ENCODE measurements at places on chromosomes 16 and 17.

- DNase-seq = no peak
Observed at GRCh38 chr16:50256604-50257003, 9.7 kb upstream of the ADCY7 start.

- DNase-seq = no peak
Observed at GRCh38 chr17:9138161-9138717, 116.9 kb downstream of the NTN1 start.

GRCh38 chr16:85401370-85401916 lies 211.7 kb upstream of the GSE1 start:
- no peak for DNase-seq

GRCh38 chr17:67862614-67863217 lies 37.4 kb downstream of the BPTF start:
- DNase-seq = no peak

GRCh38 chr17:2551493-2551892 lies 39.8 kb upstream of the METTL16 start:
- DNase-seq = no peak

DNA sequence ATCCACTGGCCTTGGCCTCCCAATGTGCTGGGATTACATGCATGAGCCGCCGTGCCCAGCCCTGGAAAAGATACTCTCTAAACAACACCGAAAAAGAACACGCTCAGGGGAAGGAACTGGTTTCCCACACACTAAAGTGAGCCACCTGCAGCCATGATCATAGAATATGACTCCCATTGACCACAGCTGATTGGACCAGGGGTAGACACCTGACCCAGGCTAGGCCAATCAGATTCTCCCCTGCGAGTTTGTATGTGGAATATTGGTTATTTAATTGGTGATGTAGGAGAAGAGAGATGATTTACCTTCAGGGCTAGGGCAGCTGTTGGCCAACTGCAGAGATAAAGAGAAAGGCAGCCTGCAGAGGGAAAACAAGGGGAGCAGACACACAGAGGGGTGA lies 9.0 kb upstream of the GGA2 start:
- DNase-seq = no peak

DNA sequence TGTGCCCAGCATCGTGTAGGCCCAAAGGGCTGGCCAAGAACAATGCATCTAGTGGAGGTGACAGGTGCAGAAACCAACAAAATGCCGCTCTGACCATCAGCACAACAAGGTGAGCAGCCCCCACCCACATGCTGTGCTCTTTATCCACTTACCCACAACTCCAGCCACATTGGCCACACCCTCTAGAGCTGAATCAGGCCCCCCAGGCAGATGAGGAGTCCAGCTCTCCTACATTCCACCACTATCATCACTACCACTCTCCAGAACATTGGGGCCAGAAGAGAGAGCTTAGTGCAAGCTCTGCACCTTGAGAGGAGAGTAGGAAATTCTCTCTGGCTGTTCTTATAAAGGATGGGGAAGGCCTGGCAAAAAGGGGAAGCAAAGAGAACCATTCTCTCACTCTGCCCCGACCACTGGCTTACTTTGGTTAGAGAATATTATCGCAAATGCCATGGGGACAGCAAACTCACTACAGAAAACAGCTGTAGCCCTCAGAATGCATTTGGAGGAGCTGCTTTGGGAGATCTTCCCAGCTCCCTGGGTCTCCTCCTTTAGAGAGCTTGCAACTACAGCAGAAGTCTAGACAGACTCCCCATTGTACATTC lies 75.0 kb downstream of the TMEM132E start:
- no peak for DNase-seq

- DNase-seq = peak; percentile 78
Observed at GRCh38 chr17:42618442-42619150, 9.1 kb downstream of the TUBG1 start.

DNA sequence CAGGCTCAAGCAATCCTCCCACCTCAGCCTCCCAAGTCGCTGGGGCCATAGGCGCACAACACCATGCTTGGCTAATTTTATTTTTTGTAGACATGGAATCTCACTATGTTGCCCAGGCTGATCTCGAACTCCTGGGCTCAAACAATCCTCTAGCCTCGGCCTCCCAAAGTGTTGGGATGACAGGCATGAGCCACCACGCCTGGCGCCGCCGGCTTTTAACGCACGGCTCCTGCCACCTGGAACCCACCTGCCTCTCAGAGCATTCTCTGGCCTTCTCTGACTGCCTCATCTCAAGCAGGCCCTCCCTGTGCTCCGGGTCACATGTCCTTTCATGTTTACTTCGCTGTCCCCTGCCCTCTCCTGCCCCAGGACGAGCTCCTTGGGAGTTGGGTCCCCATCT lies 10.3 kb downstream of the CASKIN1 start:
- no peak for DNase-seq

DNA sequence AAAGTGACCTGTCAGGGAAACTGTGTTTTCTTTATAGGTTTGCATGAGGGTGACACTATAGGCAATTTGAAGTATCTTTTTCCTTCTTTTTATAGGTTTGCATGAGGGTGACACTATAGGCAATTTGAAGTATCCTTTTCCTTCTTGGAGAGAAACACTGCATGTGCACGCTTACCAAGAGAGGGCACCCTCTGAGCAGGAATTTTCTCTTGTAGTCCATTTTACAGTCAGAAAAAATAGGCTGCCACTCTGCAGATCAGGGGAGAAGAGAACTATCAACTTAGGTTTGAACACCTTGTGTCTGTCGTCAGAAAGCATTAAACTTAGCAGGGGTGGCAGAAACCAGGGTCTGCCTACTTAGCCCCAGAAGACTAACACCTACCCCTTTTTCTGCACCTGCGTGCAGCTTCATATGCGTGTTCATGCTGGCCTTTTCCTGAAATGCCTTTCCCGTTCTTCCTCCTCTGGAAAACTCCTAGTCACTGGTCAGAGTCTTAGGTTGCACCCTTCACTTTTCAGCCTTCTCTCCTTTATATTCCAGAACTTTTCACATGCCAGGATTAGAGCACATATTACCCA lies 16.4 kb upstream of the SMIM36 start:
- DNase-seq = peak; percentile 41

- no peak for DNase-seq
Observed at GRCh38 chr17:77959926-77960521, 1.5 kb downstream of the TNRC6C start.

DNA sequence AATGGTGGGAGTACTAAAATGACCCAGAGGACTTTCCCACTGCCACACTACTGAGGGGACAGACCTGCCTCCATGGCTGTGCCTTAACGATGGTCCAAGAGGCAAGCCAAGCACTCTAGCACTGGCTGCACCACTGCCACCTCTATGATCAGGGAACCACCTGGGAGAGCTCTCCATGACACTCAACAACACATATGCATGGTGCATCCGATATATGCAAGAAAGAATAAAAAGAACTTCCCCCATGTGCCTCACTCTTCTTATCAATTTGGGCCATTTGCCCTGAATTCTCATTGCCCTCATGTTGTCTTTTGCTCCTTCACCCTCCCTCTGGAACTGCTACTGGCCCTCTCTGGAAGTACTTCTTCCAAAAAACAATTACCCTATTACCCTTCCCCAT lies 99.5 kb downstream of the HS3ST3A1 start:
- no peak for DNase-seq

- DNase-seq = no peak
Observed at GRCh38 chr16:10114409-10114808, 67.8 kb downstream of the GRIN2A start.

DNA sequence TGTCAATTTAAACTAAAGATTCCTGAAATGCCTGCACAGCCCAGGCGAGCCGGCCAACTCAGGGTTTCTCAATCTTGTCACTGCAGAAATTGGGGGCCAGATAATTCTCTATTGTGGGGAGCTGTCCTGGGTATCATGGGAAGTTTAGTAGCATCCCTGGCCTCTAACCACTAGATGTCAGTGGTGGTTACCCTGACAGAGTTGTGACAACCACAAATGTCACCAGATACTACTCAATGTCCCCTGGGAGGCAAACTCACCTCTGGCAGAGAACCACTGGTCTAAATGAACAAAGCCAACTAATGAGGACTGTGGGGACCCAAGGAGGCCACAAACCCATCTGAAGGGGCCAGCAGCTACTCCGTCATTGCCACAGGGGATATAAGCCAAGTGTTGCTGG lies 90.9 kb downstream of the MYH11 start:
- peak; percentile 56 for DNase-seq

DNA sequence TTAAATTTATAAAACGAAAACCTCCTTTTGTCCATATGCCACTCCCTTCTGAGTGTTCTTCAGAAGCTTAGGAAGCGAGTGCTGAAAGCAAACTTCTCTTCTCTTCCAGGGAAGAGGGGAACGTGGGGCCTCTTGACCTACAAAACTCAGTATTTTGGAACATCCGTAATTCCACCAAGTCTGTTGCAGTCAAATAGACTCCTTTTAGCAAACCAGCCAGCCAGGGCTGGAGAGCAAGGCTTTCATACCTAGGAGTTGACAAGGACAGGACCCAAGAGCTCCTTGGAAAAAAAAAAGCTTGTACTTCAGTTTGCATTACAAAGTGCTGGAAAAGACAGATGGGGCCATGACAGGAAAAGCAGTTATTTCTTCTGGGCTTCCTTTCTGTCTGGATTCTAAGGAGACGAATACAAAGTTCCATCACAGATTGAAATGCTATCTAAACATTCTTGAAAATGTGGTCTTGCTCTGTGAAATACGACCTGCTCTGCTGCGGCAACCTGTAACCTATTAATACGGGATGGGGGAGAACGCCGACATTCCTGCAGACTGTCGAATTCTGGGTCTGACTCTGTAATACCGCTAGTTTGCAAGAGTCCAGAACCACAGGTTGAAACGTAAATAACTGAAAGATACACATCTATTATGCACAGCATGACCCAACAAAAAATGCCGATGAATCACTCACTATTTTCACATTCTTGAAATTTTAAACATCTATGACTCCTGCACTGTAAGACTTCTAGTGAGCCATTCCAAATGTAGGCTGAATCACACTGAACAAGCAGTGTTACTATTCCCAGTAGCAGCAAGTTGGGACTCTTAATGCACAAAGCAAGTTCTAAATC lies 20.6 kb downstream of the VPS53 start:
- no peak for DNase-seq

GRCh38 chr16:67426950-67427349 lies 4.0 kb upstream of the HSD11B2 start:
- DNase-seq = no peak

GRCh38 chr16:75218256-75219076 lies at the start of gene CTRB1:
Gene CTRB1 (plus strand): TSS chr16:75218988. CDS start chr16:75219008, 20 bp downstream.
- DNase-seq = no peak

- DNase-seq = no peak
Observed at GRCh38 chr17:43615330-43616028, 46.2 kb downstream of the MEOX1 start.

- no peak for DNase-seq
Observed at GRCh38 chr17:4195306-4195705, 52.3 kb downstream of the CYB5D2 start.

- no peak for DNase-seq
Observed at GRCh38 chr16:29712809-29713208, 33.0 kb downstream of the C16orf54 start.

GRCh38 chr17:70295731-70296130 lies 126.4 kb downstream of the KCNJ2 start:
- no peak for DNase-seq

DNA sequence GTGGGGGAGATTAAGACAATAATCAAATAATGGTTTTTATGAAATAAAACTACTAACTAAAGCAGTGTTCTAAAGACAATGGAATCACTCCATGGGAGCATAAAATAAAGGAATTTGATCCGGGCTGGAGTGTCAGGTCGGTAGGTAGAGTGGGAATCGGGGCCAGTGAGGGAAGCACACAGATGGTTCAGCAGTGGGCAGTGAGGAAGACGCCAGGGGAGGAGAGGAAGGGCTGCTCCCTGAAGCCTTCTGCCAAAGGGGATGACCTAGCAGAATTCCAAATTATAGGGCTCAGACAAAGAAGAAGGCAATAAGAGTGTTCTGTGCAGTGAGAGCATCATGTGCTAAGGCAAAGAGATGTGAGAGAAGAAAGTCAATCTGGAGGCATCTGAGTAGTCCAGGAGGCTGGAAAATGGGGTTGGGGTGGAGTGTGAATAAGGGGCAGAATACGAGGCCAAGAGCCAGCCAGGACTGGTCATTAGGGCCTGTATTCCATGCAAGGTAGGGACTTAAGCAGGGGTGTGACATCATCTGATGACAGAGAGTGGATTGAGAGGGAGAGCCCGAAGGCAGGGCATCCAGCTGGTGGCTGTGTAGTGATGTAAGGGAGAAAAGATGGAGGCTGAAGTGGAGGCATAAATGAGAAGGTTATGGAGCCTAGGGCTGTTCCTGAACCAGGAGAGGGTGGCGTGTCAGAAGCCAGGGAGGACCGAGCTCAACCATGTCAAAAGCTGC lies 137.6 kb downstream of the COPRS start:
- DNase-seq = no peak

GRCh38 chr17:69967910-69968411 lies 107.1 kb upstream of the KCNJ16 start:
- no peak for DNase-seq

- no peak for DNase-seq
Observed at GRCh38 chr17:33120103-33120502, 128.5 kb downstream of the SPACA3 start.

GRCh38 chr17:39801055-39801454 lies 63.1 kb downstream of the IKZF3 start:
- DNase-seq = no peak

DNA sequence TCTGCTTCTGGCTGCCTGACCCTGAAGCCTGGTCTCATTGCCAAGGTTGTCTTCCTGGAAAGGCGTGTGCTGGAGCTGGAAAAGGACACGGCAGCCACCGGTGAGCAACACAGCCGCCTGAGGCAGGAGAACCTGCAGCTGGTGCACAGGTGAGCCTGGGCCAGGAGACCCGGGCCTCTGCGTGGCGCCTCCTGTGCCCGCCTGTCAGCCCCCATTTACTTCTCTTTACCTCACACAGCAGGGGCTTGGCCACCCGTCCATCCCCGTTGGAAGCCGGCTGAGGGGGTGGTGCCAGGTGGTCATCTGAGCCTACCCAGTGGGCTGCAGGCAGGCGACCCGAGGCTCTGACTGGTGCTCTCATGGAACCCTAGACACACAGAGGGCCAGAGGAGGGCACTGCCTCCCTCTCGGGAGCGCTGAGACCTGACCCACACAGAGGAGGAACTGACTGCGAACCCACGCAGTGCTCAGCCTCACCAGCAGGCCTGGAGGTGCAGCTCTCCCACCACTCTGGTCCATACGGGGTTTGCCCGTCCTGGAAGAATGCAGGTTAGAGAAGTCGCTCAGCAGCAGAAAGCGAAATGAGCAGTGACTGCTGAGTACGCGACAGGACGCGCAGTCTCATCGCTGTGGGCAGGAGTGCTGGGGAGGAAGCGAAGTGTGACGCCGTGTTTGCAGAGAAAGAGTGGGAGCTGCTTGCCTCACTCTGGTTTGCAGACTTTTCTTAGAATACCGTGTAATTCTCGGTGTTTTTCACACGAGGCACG lies 21.9 kb upstream of the CAPN15 start:
- no peak for DNase-seq

DNA sequence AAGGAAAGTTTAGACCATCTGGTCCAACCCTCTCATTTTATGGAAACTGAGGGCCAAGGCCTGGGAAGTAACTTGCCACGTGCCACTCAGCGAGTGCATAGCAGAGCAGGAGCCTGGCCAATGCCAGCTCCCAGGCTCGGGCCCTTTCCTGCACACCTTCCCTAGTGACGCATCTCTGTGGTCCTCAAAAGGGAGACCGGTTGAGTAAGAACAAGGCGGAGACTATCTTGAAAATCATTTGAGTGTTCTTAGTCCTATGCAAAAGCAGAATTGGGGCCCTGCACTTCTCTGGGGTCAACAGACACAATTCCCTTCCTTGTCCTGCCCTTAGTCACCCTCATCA lies 2.8 kb downstream of the CCL4 start:
- no peak for DNase-seq

- peak; percentile 34 for DNase-seq
Observed at GRCh38 chr16:83803811-83804210, 4.0 kb upstream of the HSBP1 start.

GRCh38 chr17:39994448-39994847 lies 13.8 kb downstream of the PSMD3 start:
- DNase-seq = no peak

All from Calu3 (cell line).